ENCODE measurements at places on chromosomes 3 and 15.
A peak's percentile ranks its signal among the peaks of the same experiment; 100 is the strongest.

DNA sequence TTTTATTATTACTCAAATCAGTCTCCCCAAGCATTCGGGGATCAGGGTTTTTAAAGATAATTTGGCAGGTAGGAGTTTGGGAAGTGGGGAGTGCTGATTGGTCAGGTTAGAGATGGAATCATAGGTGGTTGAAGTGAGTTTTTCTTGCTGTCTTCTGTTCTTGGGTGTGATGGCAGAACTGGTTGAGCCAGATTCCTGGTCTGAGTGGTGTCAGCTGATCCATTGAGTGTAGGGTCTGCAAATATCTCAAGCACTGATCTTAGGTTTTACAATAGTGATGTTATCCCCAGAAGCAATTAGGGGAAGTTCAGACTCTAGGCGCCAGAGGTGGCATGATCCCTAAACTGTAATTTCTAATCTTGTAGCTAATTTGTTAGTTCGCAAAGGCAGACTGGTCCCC lies 20.6 kb upstream of the TRANK1 start:
- DNase-seq, result peak; percentile 40

- no peak for DNase-seq
These were observed 386.6 kb downstream of the DIPK2A start for GRCh38 chr3:144358191-144358590.

GRCh38 chr15:66504563-66505429 lies at the start of the genes RPL4 and ZWILCH:
RPL4 (minus strand) TSS chr15:66504855; CDS start chr15:66504790, 65 bp downstream.
ZWILCH (plus strand) TSS chr15:66505326; CDS start chr15:66505339, 13 bp downstream.
- DNase-seq, result peak; percentile 35

GRCh38 chr3:47259114-47259513 lies 23.5 kb downstream of the KIF9 start:
- no peak for DNase-seq

- no peak for DNase-seq
These were observed 121.6 kb upstream of the VEPH1 start for GRCh38 chr3:157624801-157625200.
